IMR-90 (cell line): ENCODE measurements at places on chromosomes 2 and 18. TPM values are rescaled to one million over a fixed set of nuclear protein-coding genes. Genes with fewer than 3 reads are reported as not detected.

GRCh38 chr18:13612196-13612997 lies 114.0 kb downstream of the FAM210A start:
- DNase-seq = no peak

DNA sequence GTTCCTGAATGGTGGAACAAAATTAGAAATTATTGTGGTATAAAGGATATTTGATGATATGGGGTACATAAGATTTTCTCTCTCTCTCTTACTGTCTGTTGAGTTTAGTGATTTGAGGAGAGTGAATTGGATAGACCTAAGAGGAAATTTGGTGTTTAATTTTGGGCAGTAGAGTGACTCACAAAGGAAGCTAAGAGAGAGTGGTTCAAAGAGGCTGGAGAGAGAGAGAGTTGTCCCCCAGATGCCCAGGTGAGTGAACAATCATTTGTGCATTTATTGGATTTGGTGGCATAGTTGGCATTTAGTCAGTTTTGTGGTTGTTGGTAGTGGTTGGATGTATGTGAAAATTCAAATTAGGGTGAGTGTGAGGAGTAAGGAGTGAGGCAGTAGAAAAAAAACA lies 56.8 kb downstream of the GPD2 start:
- DNase-seq = no peak

The ANO7 gene
- 0.36 and 0.56 TPM in 2 replicates for total RNA-seq

The MYCN gene
- total RNA-seq = not detected in 2 replicates

The KIDINS220 gene
- 63.4 and 80.3 TPM in 2 replicates for total RNA-seq

The ASTL gene
- not detected in 2 replicates for total RNA-seq

DNA sequence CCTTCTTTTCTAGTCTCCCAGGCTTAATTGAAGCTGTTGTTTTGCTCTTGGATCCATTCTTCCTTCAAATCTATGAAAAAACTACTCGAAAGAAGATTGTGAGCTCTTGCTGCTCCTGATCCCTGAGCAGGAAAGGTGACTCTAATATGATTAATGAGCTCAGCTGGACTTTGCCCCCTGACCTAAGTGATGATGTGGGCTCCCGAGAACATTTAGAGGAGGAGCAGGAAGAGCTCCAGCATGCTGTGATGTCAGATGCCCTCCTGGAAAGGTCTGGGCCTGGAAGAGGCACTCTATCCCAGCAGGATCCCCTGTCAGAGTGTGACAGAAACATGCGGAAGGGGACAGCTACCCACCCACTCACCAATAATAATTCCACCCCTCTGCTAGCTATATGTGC lies 117.9 kb upstream of the PELI1 start:
- DNase-seq = no peak

DNA sequence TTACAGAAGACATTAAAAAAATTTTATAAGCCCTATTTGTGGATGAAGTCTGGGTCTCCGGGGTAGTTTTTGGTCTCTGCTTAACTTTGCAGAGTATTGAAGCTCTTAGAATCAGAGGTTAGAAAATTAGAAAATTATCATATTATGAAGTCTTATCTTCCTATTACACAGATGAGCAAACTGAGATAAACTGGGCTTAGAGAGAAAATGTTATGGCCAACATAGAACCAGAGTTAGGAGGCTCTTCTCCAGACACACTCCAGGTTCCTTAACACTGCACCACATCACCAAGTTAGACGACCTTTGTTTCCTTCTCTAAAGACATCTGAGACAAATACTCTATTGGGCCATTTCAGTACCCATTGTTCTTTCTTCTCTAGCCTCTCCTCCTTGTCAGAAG lies 36.7 kb upstream of the NEB start:
- no peak for DNase-seq

The DYSF gene
- under 0.01 and 0.18 TPM in 2 replicates for total RNA-seq

- DNase-seq = peak; percentile 24
Observed at GRCh38 chr18:74623047-74623816, 25.6 kb downstream of the ZNF407 start.

The TMEM247 gene
- not detected in 2 replicates for total RNA-seq
